ENCODE measurements at places on chromosomes 2 and 18.

- no peak for DNase-seq
These were observed 126.7 kb downstream of the BCL2 start for GRCh38 chr18:63192885-63193349.

GRCh38 chr2:34808426-34808825, 1209.3 kb upstream of the FAM98A start:
- DNase-seq, result no peak

- peak; percentile 46 for DNase-seq
These were observed at the start of gene DCC for GRCh38 chr18:52339891-52340371. TSS of gene DCC (plus strand) at chr18:52340197. CDS start at chr18:52340788, 591 bp downstream.

- no peak for DNase-seq
These were observed 32.5 kb upstream of the KCNE4 start for GRCh38 chr2:223019390-223019930.

DNA sequence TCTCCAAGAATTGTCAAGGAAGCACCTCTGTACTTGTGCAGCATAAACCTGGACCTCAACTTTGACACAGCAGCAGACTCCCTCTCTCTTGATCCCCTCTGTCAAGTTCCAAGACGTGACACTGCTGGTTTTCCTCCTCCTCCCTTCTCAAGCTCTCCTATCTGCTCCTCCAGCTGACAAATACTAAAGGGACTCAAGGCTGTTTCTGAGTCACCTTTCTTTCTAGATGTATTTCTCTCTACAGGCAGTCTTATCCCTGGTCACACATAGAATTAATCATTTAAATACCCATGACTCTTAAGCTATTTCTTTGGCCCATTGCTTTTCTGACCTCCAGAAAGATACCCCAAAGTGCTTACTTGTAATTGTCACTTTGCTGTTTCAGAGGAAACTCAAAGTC, 53.5 kb downstream of the SEPTIN10 start:
- DNase-seq, result peak; percentile 26

DNA sequence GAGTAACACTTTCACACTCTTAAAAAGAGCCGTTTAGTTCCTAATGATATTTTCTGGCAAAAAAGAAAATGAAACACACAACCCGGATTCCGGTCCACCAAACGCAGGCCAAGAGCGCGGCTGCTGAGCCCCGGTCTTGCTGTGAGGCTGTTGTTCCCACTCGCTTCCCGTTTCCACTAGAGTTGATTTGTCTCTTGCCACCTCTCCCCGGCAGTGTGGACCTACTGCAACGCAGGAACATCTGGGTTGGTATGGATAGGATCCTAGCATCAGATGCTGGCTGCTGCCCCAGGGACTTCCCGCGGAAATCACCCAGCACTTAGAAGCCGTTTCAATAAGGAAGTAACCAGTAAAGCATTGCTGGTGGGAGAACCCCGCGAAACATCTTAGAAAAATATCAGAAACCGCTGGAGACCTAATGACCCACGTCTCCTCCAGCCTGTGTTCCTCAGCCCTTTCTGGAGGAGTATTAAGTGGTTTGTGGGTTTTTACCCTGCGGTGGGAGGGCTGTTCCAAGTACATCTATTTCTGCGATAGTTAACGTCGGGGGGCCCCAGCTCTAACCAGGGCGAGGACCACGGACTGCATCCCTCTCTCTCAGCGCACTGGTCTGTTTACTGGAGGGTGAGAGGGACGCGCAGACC, 939 bp downstream of the DOCK10 start:
- DNase-seq, result peak; percentile 52

All from fibroblast of mammary gland (primary cell).